ENCODE measurements at places on chromosomes 7 and 10. TPM values are rescaled to one million over a fixed set of nuclear protein-coding genes. Genes with fewer than 3 reads are reported as not detected.

SKIDA1 gene
- total RNA-seq = 1.7 TPM

ITGA8 gene
- total RNA-seq = 8.7 TPM

HABP2 gene
- not detected for total RNA-seq

EVX1 gene
- total RNA-seq = not detected

ZNF775 gene
- 5.8 TPM for total RNA-seq

GRK5 gene
- 19.4 TPM for total RNA-seq

MAGI2 gene
- 0.82 TPM for total RNA-seq

C10orf53 gene
- not detected for total RNA-seq

UCN3 gene
- total RNA-seq = not detected

HIBADH gene
- 57.0 TPM for total RNA-seq

MMRN2 gene
- not detected for total RNA-seq

PRKAR2B gene
- total RNA-seq = 15.4 TPM

MAT1A gene
- total RNA-seq = not detected

DRGX gene
- total RNA-seq = not detected

MMD2 gene
- not detected for total RNA-seq

VWDE gene
- not detected for total RNA-seq

SPDYE16 gene
- total RNA-seq = not detected

SGMS1 gene
- 85.5 TPM for total RNA-seq

NEUROD6 gene
- total RNA-seq = not detected

SPDYE5 gene
- not detected for total RNA-seq

KLLN gene
- 0.81 TPM for total RNA-seq

RBP3 gene
- not detected for total RNA-seq

MSMB gene
- total RNA-seq = not detected

SH2B2 gene
- total RNA-seq = 83.1 TPM

OPN1SW gene
- not detected for total RNA-seq

FRA10AC1 gene
- 7.5 TPM for total RNA-seq

LEP gene
- not detected for total RNA-seq

TMEM130 gene
- 1.1 TPM for total RNA-seq

TMEM176B gene
- not detected for total RNA-seq

EGR2 gene
- not detected for total RNA-seq

FBXL13 gene
- 0.18 TPM for total RNA-seq

IRF5 gene
- total RNA-seq = not detected

ZNF488 gene
- 1.2 TPM for total RNA-seq

LAMB4 gene
- 0.13 TPM for total RNA-seq

COL1A2 gene
- 4,473 TPM for total RNA-seq

TRIM73 gene
- total RNA-seq = 0.39 TPM

ZDHHC16 gene
- 50.1 TPM for total RNA-seq

RGS10 gene
- total RNA-seq = 27.7 TPM

SRGN gene
- total RNA-seq = 232 TPM

CRTAC1 gene
- total RNA-seq = not detected

CUZD1 gene
- total RNA-seq = 2.0 TPM

IKZF1 gene
- not detected for total RNA-seq

GTF2I gene
- 113 TPM for total RNA-seq

PKD2L1 gene
- not detected for total RNA-seq

SAMD8 gene
- total RNA-seq = 11.0 TPM

RPA3 gene
- 48.5 TPM for total RNA-seq

NEURL1 gene
- total RNA-seq = not detected

BBS9 gene
- 3.6 TPM for total RNA-seq

AASS gene
- 18.7 TPM for total RNA-seq

TSPAN15 gene
- 6.3 TPM for total RNA-seq

PIP gene
- total RNA-seq = not detected

CPN1 gene
- total RNA-seq = not detected

GRID2IP gene
- total RNA-seq = not detected

MALRD1 gene
- total RNA-seq = not detected

MMP21 gene
- not detected for total RNA-seq
